ENCODE measurements at places on chromosomes 11 and 22.
A peak's percentile ranks its signal among the peaks of the same experiment; 100 is the strongest.

DNA sequence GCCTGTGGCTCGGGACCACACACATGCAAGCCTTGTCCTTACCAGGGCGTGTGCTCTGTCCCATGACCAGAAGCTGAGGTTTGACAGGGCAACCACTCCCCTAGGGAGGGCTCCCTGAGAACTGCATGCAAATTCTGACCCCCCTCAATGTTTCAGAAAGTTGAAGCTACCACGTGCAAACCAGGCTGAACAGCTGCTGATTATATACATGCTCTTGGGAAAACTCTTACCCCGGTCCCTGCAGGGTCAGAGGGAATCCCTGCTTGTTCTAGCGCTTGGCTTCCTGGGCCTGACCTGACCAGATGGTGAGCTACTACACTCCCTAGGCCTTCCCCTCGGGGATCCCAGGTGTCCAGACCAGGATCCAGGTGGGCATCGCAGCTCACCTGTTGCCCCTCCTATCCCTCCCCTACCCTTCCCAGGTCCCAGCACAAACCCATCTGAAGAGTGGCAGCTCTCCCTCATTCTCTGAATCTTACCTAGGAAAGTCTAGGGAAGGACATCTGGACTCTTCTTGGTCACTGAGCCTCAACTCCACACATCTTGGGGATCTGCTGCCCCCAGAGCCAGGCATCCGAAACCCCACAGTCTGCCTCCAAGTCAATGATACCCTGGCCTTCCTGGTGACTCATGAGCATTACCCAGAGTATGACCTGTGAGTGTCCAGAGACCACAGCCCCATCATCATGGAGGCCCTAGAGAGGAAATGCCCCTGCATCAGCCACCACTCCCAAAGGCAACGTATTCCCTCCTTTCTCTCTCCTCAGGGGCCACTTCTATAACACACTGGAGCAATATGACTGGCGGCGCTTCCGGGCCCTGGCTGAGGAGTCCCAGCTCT is 61.5 kb downstream of the BTG4 start:
- DNase-seq = no peak

DNA sequence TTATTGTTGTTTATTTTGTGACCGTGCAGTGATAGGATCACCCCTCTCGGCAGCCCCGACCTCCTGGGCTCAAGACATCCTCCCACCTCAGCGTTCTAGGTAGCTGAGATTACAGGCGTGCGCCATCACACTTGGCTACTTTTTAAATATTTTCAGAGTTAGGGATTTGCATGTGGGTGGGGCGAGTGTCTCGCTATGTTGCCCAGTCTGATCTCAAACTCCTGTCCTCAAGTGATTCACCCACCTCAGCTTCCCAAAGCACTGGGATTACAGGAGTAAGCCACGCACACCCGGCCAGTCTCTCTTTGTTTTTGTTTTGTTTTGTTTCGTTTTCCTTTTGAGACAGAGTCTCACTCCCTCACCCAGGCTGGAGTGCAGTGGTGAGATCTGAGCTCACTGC is 1.2 kb upstream of the INTS5 start:
- DNase-seq = no peak

GRCh38 chr11:62012832-62013461 is 45.5 kb upstream of the FTH1 start:
- peak; percentile 93 for DNase-seq

GRCh38 chr11:60918939-60919265 is 4.9 kb downstream of the TMEM109 start:
- no peak for DNase-seq

DNA sequence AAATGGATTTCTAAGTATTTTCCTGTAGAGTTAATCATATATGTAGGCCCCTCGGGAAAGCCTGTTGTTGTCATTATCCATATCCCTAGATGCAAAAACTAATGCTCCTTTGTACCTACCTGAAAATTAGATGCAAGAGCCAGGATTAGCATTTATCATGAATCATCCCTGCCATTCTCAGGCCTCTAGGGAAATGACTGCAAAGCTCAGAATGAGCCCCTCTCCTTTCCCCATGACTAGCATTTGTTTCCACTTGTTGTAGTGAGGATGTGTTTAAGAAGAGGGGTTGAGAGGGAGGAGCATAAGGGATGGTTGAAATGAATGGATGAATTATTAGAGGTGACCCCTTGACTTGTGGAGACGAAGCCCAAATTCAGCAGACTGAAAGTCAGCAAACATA is 537.9 kb downstream of the NTM start:
- no peak for DNase-seq

DNA sequence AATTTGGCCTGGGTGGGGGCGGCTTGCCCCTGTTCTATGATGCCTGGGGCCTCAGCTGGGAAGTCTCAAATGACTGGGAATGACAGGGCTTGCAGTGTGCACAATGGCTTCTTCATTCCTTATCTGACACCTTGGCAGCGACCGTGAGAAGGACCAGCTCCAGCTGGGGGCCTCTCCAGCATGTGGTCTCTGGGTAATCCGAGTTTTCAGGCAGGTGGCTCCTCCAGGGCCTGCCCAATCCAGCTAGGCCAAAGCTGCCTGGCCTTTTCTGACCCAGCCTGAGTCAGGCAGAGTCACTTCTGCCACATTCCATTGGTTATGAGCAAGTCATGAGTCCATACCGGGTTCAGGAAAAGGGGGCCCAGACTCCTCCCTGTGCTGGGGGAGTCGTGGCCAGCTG is 646.0 kb downstream of the OPCML start:
- DNase-seq = no peak

- no peak for DNase-seq
Measured at GRCh38 chr22:39388261-39389011, 11.1 kb upstream of the TAB1 start.

- DNase-seq = no peak
Measured at GRCh38 chr11:83601201-83601913, 315.2 kb upstream of the CCDC90B start.

- DNase-seq = no peak
Measured at GRCh38 chr22:18104566-18104965, 6.0 kb upstream of the TUBA8 start.

DNA sequence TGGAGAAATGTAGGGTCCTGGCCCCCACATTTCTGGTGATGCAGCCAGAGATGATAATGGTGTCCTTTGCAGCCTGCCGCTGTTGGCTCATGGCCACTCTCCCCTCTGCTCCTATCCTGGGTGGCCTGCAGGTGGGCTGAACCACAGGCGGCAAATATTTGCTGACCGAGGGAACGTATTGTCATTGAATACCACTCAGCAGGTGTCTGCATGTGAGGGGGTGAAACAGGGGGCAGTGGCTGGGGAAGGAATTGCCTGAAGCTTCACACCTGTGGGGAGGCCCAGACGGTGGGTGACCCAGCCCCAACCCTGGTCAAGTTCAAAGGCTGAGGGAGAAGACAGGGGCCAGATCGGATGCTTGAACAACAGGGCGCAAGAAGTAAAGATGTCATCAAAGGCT is 73.3 kb upstream of the WNT11 start:
- DNase-seq = no peak

DNA sequence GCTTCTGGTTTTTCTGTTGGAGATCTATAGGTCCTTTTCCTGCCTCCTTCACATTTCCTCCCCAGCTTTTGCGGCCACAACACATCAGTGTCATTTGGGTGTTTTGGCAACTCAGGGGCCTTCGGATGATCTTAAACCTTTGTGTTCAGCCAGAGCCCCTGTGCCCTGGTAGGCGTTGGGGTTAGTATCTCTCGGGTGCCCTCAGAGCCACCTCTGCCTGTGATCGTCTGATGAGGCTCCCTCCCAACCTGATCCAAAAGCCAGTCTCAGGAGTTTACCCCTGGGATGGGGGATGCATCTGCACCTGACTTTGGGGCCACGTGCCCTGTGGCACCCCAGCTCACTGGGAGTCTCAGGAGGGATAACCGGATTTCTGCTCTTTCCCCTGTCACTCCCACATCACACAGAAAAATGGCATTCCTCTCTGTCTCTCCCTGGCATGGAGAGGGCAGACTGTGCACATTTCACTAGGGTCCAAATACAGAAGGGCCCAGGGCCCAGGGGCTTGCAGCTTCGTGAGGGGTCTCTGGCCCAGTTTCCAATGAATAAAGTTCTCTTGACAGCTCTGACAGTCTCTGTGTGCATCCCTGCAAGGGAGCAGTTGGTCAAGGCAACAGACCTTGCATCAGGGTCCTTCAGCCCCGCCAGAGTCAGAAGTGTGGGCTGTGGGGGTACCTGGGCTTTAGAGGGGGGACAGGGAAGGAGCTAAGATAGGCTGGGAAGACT is 2.6 kb downstream of the RNF26 start:
- DNase-seq = no peak

DNA sequence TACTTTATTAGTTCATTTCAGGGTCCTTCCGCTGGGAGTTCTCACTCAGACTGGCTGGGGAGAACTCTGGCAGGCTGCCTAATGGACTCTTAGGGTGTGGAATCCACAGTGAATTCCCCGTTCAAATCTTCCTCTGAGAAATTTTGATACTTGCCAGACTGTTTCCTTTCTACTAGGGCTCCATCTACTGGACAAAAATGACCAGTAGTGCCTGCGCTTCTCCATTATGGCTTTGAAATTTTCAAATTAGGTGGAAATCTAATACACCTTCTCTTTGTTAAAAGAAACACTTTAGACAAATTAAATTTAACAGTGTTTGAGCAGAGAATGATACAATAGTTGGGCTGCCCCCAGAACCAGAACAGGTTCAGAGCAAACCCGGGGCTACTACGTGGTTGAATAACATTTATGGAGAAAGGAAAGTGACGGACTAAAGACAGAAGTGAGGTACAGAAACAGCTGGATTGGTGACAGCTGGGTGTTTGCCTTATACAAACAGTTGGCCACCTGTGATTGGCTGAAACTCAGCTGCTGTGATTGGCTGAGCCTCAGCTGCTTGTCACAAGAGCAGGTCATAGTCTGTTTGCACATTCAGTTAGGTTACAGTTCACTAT is 52.9 kb upstream of the FDX1 start:
- peak; percentile 79 for DNase-seq

DNA sequence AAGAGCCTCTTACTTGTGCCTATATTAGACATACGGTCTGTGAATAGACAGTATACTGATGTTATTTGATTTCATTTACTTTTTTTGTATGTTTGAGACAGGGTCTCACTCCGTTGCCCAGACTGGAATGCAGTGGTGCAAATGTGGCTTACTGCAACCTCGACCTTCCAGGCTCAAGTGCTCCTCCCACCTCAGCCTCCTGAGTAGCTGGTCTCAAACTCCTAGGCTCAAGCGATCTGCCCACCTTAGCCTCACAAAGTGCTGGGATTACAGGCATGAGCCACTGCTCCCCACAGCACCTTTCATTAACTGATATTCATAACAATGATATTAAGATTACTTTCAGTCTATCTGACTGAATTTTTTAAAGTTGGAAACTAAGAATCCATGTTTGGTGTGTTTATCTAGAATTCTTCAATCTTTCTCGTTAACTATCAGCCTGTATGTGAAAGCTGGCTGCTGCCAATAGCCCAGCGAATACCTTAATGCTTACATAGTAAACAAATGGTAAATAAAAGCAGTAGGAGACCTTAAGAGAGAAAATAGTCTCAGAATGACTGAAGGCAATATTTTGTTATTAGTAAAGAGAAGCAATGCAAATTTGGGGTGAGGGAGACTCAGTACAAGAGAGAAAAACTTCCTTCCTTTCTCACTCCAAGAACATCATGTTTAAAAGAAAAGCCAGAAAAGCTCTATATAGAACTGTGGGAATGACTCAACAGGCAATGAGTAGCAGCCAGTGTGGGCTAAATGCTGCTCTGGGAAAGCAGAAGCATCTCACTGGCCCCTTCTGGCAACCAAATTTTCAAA is 101.9 kb downstream of the MRTFA start:
- no peak for DNase-seq

DNA sequence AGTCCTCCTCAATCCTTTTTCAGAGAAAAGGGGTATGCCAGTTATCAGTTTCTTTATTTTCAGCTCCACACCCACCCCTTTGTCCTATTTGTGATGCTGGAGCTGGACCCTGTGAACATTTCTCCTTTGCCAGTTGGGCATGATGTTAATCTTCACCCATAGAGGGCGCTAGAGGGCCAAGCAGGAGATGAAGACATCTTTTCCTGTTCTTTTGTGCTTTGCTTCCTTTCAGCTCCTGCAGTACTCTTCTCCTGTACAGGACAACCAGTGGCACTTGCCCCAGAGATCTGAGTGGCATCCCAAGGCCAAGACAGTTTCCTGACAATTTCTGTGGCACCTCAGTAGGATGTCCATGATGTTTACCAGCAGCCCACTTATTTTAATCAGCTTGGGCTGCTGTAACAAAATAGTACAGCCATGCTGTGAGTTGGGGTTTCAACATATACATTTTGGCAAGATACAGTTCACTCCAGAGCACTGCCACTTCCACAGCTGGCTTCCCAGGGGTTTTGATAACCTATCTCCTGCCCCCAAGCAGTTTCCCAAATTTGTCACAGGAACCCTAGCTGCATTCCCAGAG is 4.6 kb downstream of the SAA2 start:
- DNase-seq = no peak

GRCh38 chr11:20530942-20531703 is 68.3 kb upstream of the SLC6A5 start:
- no peak for DNase-seq

DNA sequence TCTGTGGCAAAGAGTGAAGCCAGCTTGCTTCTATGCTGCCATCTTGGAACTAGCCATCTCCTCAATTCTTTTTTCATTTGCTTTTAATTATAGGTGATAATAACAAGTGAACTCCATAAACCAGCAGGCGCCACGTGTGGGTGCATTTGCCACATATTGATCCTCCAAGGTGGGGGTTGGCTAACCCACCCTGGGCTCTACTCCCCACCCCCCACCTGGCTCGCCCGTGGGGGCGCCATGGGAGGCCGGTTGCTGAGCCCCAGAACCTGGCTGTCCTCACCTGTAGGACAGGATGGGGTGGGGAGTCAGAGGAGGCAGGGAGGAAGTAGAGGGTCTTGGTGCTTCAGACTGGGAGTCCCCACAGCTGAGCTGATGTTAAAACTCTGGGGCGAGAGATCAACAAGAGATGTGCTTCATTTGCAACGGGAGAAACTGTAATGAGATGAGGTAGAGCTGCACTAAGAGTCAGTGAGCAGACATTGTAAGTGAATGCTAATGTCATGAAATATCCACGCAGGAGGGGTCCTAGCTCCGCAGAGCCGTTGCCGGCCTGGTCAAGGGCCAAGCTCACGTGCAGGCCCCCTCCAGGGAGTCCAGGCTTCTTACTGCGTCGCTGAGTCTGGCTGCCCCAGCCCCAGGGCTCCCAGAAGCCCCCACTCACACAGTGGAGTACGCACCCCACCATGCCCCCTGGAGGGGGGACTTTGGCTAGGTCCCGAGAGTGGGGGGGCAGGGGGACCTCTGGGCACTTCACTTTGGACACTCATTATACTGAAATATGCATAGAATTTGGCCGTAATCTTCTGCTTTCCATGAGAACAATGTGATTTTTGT is 59.4 kb downstream of the BRD1 start:
- no peak for DNase-seq

DNA sequence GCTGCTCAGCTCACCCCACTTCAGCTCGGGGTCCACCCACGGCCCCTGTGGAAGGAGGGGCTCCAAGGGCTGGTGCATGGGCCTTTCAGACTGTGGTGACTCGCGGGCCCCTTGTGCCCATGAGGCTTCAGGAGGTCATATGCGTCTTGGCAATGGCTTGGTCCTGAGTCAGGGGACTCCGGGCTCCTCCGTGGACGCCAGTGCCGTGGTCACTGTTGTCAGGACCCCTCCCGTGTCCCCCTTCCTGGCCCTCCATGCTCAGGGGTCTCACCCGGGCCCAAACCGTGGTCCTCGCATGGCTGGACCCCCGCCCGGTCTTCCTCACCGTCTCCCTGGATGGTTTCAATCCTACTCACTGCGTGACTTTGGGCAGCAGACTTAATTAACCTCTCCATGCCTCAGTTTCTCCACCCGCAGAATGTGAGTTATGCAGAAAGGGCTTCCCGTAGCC is 436.4 kb downstream of the TBC1D22A start:
- no peak for DNase-seq

GRCh38 chr11:133497477-133498140 is 34.7 kb downstream of the OPCML start:
- no peak for DNase-seq

- no peak for DNase-seq
Measured at GRCh38 chr22:33873666-33874065, 46.6 kb downstream of the LARGE1 start.
